ENCODE measurements at places on chromosomes 3 and 15.

GRCh38 chr3:8336456-8336855 lies 165.2 kb upstream of the LMCD1 start:
- DNase-seq, result no peak

GRCh38 chr3:23202203-23202920 lies 765 bp upstream of the UBE2E2 start:
- DNase-seq, result no peak

GRCh38 chr3:73559749-73560148 lies 65.0 kb downstream of the PDZRN3 start:
- no peak for DNase-seq

DNA sequence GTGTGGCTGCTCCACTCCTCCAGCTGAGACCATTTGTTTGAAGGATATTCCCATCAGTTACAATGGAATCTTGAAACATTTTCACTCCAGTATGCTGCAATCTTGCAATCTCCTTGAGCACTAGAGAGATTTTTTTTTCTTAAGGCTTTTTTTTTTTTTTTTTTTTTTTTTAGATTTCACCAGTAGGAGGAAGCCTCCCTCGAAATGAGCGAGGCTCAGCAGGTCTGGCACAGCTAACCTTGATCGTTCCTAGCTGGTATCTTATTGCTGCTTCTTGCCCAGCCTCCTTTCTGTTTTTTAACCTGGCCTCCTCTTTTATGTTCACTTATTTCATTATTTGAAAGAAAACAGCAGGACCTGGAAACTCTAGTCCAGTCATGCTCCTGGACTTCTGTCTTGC lies 48.1 kb downstream of the RAP2B start:
- DNase-seq, result peak; percentile 20

GRCh38 chr3:120349855-120350125 lies 636 bp upstream of the LRRC58 start:
- no peak for DNase-seq

DNA sequence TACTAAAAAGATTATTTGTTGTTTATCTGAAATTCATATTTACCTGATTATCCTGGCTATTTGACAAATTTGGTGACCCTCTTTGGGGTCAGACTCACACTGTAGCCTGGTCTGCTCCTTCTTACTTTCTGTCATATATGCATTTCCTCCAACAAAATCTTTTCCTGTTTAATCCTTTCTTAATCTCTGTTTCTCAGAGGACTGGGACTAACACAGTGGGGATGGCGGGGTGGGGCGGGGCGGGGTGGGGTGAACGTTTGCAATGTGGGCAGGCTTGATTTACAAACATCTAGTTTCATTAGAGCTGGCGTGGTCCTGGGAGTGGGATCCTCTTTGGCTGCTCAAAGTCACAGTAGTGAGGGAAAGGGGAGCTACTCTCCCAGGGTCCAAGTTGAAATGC lies 35.3 kb upstream of the CDCP1 start:
- DNase-seq, result no peak

GRCh38 chr3:137409584-137409983 lies 354.5 kb upstream of the SOX14 start:
- DNase-seq, result no peak

DNA sequence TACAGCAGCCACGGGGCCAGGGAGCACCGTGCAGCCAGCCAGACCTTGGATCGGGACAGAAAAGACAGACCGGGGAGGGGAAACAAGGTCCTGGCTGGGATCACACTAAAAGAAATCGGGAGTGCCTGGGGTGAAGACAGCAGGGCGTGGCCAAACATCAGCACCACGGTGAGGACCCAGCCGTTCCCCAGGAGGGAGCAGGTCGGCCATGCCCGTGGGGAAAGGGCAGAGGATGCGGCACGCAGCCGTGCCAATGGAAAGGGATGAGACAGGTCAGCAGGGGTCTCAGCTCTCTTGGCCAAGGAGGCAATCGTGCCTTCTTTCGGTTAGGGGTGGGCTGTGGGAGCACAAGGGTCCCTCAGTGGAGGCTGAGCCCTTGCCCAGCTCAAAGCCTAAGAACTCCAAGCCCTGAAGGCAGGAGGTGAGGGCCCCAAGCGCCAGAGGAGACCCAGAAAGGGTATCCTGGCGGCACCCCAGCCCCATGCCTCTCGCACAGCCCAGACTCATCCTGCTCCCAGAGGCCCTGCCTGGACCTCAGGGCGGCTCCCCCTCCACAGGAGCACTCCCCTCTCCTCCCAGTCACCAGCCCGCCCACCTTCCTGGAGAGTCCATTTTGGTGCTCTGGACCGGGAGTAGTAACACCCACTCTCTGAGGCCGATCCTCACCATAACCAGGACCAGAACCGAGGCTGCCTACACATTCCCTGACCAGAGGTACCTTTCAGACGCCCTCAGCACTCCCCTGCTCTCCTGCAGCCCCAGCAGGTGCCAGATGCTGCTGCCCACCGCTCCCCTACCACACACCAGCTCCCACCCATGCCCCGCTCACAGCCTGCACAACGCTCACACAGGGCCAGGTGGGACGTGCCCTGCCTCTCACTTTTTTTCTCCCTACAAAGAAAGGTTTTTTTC lies 23.2 kb upstream of the OCA2 start:
- DNase-seq, result no peak

- DNase-seq, result no peak
Measured at GRCh38 chr3:8519774-8520448, 18.3 kb downstream of the LMCD1 start.

GRCh38 chr15:85545752-85546151 lies 165.3 kb downstream of the AKAP13 start:
- no peak for DNase-seq

- DNase-seq, result no peak
Measured at GRCh38 chr3:85594676-85595075, 635.9 kb downstream of the CADM2 start.

GRCh38 chr3:107806536-107806935 lies 283.8 kb downstream of the BBX start:
- DNase-seq, result no peak

DNA sequence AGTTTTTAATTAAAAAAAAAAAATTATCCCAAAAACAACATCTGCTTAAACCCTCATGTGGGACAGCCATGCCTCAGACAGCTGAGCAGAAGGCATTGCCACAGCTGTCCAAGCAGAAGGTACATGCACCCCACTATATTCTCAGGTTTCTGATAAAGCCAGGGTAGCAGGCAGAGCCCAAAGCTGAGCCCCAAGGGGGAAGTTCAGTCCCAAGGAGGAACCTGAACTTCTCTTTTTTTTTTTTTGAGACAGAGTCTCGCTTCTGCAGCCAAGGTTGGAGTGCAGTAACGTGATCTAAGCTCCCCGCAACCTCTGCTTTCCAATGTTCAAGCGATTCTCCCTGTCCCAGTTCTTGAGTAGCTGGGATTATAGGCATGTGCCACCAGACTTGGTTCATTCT lies 33.2 kb downstream of the MKRN2 start:
- DNase-seq, result no peak

DNA sequence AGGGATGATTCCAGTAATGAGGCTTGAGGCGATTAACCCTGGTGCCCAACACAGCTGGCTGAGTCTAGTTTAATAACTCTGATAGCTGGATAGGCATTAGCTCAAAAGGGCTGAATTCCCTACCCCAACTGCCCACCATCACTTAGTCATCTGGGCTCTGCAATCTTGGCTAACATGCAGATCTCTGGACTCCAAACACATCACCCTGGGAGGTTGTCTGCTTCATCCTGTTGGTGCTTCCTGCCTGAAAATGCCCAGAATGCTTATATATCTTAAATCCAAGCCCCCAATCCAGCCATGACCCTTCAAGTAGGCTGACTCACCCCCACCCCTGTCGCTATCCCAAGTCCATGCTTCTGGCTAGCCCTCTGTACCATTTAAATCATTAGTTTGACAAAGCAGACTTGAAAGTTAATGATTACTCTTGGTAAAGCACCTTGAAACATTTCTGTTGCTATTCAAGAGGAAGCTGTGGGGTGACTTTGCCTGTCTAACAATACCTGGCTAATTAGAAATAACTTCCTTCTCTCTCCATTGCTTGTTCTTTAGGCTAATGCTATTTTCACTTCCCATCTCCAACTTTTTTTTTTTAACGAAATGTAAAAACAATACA lies 107.0 kb upstream of the RORA start:
- no peak for DNase-seq

GRCh38 chr3:107297597-107297996 lies 79.6 kb upstream of the CCDC54 start:
- DNase-seq, result no peak

DNA sequence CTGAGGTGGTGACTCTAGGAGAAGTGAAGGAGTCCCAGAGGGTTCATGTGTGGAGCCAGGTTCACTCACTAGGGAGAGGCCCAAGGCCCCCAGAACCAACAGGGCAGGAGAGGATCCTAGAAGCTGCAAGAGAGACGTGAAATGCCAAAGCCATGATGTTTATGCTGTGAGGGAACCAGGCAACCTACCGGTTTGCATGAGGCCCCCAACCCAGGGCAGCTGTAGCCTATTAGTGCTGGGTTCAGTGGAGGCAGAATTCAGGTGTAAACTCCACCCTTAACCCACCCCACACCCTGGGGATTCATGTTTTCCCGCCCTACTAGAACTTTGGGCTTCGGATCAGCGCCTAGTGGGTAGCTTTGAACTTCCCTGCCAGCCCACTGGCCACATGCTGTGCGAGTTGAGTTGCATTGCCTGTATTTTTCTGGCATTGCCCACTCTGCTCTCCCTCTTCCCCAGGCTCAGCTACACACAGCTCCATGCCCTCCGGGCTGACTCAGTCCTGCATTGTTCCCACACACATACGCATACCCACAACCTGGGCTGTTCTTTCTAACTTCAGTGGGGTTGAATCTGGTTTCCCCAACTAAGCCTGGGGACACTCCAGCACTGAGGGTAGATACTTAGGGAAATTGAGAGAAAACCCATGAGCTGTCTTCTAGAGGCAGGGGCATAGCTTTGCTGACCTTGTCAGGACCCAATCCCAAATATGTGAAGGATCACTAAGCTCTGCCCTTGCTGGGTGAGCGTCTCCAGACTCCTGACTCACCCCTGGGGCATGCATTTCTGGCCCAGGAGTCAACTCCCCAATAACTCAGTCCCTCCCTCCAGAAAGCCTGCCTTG lies 2.0 kb upstream of the ZBTB47 start:
- DNase-seq, result peak; percentile 78

DNA sequence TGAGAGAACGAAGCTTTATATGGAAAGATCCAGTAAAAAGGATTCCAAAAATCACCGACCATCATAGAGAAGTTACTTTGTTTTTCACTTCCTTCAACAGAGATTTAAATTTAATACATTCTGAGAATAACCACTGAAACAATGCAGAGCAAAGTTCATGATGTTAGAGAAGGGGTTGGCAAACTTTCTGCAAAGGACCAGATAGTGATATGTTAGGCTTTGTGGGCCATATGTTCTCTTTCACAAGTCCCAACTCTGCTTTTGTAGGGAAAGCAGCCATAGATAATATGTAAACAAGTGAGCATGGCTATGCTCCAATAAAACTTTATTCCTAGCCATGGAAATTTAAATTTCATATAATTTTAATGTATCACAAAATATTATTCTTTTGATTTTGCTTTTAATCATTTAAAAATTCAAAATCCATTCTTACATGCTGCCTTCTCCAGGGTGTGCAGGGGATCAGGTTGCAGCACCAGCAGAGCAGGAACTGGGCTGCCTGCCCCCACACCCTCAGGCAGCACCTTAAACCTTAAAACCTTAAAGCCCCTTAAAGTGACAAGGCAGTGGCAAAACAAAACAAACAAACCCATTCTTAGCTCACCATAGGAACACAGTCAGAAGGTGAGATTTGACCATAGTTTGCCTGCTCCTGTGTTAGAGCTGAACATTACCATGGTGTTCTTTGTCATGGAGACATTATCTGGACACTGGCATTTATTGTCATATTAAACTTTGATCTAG lies 16.9 kb upstream of the IGSF10 start:
- no peak for DNase-seq

- no peak for DNase-seq
Measured at GRCh38 chr3:50481992-50482391, 21.4 kb downstream of the CACNA2D2 start.

- DNase-seq, result no peak
Measured at GRCh38 chr15:25544076-25544475, 105.3 kb upstream of the UBE3A start.

DNA sequence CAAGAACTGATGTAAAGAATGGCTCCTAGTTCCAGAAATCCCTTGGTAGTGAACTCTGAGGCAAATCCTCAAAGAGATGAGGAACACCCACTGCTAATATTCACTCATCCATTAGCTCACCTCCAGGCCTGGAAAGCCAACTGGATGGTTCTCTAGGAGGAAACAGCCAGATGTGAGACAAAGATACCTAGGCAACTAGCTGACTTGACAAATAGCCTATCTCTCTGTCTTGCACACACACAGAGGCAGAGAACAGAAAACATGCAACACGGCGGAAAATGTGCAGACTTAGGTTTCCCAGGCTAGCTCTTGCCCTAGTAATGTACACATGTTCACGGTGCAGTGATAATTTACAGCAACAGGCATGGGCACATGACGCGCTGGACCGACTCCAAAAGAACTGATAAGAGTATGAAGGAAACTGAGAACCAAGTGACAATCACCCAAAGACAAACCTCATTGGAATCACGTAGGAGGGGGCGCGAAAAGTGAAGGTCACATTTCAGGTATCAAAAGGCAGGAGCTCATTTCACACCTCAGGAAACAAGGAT lies 318.1 kb downstream of the FOXP1 start:
- no peak for DNase-seq

- DNase-seq, result no peak
Measured at GRCh38 chr15:36959746-36960145, 140.6 kb downstream of the MEIS2 start.

DNA sequence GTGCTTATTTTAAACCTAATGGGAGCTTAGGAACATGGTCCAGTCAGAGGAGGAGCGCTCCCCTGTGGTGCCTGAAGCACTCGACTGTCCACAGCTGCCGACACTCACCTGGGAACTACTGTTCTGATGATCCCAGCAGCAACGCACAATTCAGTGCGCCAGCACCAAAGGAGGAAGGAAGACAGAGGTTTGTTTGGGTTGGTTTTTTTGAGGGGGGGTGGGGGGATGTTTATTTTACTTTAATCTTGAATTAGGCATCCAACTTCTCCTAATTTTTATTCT lies 48.8 kb upstream of the VGLL4 start:
- DNase-seq, result no peak

DNA sequence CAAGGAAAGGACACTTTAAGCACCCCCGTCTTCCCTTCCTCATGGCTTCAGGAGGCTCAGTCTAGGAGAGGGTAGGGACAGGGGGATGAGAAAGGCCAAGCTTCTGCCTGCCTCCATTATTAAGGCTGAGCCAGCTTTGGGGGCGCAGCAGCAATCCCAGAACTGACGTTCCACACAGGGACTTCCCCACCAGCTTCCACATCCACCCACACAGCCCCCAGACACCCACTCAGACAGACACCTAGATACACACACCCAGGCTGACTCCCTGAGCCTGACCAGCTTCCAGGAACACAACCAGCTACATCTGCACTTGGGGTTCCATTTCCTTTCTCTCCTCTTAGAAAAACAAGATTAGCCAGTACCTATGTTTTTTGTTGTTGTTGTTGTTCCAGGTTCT lies 4.7 kb downstream of the HCN4 start:
- no peak for DNase-seq

- no peak for DNase-seq
Measured at GRCh38 chr3:31462050-31462569, 70.6 kb upstream of the STT3B start.

Measured in hepatic stellate cell (primary cell).